ENCODE measurements at places on chromosomes 7 and 10. TPM values are rescaled to one million over a fixed set of nuclear protein-coding genes. Genes with fewer than 3 reads are reported as not detected.

NKX2-3 gene
- not detected for total RNA-seq

TDRD1 gene
- total RNA-seq: 4.0 TPM

- DNase-seq: no peak
Observed at GRCh38 chr7:96414931-96415292, 93.0 kb upstream of the SLC25A13 start.

GRCh38 chr7:15586266-15586665, 24.5 kb upstream of the AGMO start:
- no peak for DNase-seq

DNA sequence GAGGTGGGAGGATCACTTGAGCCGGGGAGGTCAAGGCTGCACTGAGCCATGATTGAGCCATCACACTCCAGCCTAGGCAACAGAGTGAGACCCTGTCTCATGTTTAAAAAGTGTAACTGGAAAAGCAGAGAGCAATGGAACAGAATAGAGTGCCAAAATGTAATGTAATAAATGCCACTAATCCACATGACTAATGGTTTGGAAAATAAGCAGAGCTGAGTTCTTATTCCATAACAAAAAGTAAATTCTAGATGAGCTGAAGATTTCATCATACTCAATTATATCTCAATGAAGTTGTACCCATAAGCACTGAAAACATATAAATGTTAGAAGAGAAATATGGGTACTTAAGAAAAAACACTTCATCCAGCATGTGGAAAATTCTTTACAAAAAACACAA, 132.6 kb downstream of the USP6NL start:
- no peak for DNase-seq

TMEM236 gene
- 0.51 TPM for total RNA-seq

CALD1 gene
- total RNA-seq: 99.1 TPM

JAKMIP3 gene
- total RNA-seq: 1.6 TPM

SPAM1 gene
- not detected for total RNA-seq

DNA sequence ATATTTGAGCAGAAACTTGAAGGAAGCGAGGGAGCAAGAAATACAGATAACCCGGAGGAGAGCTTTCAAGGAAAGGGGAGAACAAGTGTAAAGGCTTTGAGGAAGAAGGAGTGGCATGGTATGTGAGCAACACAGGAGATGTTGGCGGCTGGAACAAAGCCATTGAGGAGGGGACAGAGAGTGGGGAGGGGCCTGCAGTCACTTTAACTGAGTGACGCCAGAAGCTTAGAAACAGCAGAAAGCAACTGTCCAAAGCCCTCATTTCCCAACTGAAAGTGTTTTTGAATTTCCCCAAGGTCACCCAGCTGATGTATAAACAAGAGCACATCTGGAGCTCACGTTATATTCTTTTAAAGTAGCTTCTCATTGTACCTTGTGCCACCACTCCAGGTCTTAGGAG, 19.1 kb downstream of the AUTS2 start:
- no peak for DNase-seq

- DNase-seq: no peak
Observed at GRCh38 chr10:97689559-97690020, 2.5 kb upstream of the AVPI1 start.

- no peak for DNase-seq
Observed at GRCh38 chr10:97805096-97805884, 33.5 kb upstream of the SFRP5 start.

DNA sequence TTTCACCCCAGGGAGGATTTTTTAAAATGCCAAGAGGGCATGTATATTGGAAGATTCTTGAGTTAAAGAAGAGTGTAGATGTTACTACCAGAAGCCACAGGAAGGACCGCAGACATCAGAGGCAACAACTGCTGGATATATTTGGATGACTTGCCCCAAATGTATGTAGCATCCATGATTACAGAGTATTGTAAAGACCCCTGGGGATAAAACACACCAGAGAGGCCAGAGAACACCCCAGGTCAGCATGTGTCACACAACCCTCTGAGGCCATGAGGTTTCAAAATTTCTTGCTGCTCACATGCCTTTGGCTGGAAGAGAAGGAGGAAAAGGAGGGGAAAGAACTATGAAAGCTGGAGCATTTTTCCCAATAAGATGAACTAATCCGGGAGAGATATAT, 108.0 kb upstream of the LSM8 start:
- DNase-seq: no peak

GRCh38 chr7:92306153-92306552, 60.4 kb downstream of the ANKIB1 start:
- no peak for DNase-seq

SLC26A4 gene
- total RNA-seq: 0.27 TPM

PSMA2 gene
- 81.7 TPM for total RNA-seq

FGFR2 gene
- total RNA-seq: 0.70 TPM

DNA sequence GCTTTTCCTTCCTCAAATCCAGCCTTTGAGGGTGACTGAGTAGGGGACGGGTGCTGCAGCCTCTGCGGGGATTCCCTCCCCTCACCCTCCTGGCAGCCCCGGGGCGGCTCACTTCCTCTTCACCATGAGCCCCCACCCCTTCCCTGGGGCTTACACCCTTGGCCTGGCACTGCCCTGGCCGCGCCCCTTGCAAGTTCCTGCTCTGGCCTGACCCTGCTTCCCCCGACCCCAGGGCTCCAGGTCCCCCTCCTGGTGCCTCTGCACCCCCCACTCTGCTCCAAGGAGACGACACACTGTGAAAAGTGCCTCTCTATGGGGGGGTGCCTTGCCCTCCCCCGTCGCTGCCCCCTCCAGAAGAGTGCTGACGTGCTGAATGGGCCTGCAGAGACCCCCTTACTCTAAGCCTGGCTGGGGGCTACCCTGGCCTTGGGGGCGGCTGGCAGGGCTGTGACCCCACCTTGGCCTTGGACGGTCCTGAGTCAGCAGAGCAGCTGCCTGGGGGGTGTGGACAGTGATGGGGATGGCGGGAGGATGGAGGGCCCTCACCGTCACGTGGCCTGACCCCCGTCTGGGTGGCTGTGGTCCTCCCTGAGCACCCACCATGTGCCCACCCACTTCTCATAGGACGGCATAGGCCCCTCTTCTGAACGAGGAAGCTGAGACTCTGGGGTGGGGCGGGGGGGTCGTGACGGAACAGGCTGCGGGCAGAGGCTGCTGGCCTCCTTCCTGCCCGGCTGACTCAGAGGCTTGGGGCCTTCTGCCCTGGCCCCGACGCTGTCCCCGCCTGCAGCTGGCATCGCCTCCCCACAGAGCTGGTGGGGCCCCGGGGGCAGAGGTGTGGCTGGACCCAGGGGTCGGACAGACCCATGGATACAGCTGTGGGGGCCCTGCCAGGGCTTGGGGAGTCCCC, 9.8 kb downstream of the LFNG start:
- DNase-seq: peak; percentile 95

- DNase-seq: no peak
Observed at GRCh38 chr10:49488056-49488717, 50.7 kb downstream of the ERCC6 start.

GJD4 gene
- not detected for total RNA-seq

OR2A5 gene
- total RNA-seq: not detected

HECW1 gene
- total RNA-seq: not detected

ZWINT gene
- total RNA-seq: 2.0 TPM

DNA sequence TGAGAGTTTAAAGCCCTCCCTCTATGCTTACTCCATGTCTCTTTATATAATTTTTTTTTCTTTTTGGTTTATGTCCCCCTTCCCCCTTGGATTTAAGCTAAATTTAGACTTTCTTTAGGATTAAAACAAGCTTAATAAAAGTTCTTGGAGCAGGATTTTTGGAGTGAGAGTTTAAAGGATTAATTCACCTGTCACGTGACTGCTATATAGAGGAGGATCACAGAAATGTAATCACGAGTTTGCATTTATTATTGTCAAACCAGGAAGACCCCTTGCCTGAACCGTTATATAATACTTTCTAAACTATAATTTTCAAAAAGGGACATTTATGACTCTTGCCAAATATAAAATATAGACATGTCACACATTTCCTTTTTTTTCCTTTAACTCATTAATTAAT, 78.1 kb upstream of the IMMP2L start:
- DNase-seq: no peak

CTAGE4 gene
- total RNA-seq: 0.30 TPM

- DNase-seq: no peak
Observed at GRCh38 chr7:69782917-69783684, 184.8 kb downstream of the AUTS2 start.

DNA sequence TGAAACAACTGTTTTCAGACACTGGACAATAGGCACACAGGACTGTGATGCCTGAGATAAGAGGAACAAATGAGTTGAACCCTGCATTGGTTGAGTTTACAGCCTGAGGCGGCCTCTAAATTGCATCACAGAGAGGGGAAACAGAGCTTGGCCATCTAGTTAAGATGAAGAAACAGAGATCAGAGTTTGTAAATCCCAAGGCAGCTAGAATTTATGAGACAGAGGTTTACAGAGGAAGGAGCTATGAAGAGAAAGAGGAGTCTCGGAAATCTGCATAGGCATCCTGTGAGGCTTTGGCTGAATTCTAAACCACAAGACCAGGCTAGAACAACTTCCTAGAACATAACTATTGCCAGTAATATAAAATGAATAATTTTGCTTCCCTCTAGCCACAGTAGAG, 41.0 kb upstream of the OIT3 start:
- no peak for DNase-seq

DNA sequence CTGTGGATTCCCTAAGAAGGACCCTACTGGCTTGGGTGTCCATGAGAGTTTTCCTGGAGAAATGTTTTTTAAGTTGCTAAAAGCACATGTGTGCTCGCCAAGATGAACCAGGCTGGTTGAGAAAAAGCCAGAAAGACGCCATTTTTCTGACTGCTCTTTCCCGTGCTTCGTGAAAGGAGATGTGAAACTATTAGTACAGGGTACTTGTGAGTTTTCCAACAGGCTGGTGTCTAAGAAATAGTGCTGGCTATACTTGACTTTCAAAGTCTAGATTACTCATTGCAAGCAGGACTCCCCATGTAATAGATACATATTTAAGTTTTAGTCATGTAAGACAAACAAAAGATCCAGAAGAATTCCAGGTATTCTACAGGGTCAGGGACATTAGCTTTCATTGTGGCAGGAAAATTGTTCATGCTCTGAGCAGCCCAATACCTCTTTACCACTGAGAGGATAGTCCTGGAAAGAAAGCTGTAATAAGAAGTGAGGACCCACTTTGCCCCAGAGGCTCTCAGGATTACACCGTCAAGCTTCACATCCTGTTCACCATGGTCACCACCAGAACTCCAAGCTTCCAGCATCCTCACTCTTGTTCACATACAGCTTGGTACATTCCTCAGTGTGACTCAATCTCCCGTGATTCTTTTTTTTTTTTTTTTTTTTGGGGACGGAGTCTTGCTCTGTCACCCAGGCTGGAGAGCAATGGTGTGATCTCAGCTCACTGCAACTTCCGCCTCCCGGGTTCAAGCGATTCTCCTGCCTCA, 43.8 kb upstream of the ICA1 start:
- no peak for DNase-seq

DNA sequence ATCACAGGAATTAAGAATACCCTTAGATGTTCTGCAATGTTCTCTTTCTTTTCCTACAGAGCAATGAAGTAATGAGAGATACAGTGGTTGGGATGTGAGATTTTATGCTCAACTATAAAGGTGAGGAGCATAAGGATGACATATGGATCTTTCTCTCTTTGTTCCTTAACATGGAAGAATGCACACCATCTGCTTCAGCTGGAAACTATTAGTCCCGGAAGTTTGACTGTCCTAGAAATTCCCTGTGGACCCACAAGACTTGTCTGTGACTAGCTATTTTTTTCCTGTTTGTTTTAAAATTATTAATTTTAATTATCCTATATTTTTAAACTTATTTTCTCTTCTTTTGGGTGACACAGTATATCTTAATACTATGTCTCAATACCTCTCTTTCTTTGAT, 80.2 kb downstream of the DKK1 start:
- DNase-seq: no peak

DNA sequence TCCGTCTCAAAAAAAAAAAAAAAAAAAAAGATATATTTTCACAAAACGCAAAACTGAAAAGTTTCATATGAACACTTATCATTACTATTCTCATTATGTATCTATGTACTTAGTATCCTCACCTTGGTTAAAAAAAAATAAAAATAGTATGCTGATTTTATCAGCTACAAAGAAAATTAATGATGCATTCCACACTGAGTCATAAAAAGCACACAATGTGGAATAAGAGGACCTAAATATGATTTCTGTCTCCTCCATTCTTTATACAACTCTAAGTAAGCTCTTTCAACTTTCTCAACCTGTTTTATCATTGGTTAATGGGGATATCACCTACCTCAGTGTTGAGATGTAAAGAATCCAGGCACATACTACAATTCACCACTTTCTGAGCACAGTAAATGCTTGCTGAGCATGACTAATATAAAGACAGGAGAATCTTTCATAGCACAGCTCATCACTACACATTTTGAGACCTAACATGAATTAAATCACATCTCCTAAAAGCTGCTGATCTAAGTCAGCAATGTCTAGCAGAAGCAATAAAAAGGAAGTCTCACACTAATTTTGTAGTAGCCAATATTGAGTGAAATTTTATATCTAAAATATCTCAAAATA, 2.7 kb downstream of the SNX13 start:
- DNase-seq: no peak

DNA sequence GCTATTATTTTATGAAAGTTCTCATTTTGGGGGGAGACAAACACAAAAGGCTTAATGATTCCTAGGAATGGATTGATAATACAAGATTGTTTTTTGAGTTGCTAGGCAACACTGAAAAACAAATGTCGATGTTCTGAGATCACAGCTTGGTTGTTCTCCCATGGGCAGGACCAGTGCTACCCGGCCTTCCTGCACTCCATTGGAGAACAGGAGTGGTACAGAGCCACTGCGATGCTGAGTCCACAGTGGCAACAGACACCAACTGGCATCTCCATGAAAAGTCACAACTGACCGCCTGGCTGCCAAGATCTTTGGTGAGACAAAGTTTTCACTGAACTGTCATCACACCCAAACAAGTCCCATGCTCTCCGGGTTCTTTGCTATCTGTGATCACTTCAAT, 68.9 kb upstream of the NMT2 start:
- DNase-seq: no peak

- no peak for DNase-seq
Observed at GRCh38 chr7:73715648-73716317, 3.7 kb downstream of the STX1A start.

DNA sequence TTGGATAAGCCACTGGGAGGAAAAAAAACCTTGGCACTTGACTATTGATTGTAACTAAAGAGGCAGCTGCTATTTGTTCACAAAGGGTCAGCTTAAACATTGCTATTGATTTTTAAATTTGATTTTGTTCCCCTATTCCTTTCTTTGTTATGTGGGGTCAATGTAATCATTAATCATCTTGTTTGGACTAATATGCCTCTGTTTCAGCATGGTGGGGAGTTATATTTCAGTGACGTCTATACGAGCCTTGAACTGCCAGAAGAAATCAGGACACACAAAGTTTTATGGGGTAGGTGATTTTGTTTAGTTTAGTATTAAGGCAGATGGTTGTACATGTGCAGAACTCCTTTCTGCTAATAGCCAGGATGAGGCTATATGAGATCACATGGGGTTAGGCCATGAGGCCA, 7.5 kb downstream of the AS3MT start:
- DNase-seq: no peak
